ENCODE measurements at places on chromosomes 6 and 20. TPM values are rescaled to one million over a fixed set of nuclear protein-coding genes. Genes with fewer than 3 reads are reported as not detected.
A peak's percentile ranks its signal among the peaks of the same experiment; 100 is the strongest.

The CHRNA4 gene
- polyA plus RNA-seq, result not detected

The UCKL1 gene
- 35.5 TPM for polyA plus RNA-seq

- DNase-seq, result no peak
These were observed 35.2 kb upstream of the BCLAF1 start for GRCh38 chr6:136324686-136325380.

- DNase-seq, result no peak
These were observed 28.8 kb upstream of the TSHZ2 start for GRCh38 chr20:52943185-52943841.

The ADAM33 gene
- not detected for polyA plus RNA-seq

DNA sequence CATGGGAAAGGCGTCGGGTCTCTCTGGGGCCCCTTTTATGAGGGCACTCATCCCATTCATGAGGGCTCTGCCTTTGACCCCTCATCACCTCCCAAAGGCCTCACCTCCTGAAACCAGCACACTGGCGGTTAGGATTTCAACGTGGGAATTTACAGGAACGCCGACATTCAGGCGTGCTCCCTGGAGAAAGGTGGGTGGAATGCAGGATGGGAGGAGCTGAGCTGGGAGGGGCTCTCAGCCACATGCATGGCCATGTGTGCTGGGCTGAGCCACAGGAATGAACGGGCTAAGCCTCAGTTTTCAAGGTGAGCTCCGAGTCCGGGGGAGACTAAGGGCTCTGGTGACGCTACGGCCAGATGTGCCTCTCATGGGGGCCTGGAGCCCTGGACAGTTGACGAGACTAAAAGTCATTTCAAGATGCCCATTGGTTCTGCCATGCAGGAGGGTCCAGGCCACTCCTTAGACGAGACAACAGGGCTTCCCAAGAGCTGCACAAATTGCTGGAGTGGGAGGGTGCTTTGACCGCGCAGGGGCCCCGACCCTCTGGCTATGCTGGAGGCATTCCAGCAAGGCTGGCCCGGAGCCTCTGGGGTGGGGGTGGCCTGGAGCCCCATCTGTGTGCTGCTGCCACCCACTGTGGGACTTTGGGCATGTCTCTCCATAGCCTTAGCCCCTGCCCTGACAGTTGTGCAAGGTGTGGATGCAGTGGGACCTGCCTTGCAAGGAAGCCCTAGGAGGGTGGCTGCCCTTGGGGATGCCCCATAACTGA lies 3.8 kb upstream of the ARFGAP1 start:
- DNase-seq, result no peak

The GRM1 gene
- 0.02 TPM for polyA plus RNA-seq

The PTCRA gene
- polyA plus RNA-seq, result 3.1 TPM

GRCh38 chr6:112176175-112176574 lies 78.2 kb downstream of the LAMA4 start:
- no peak for DNase-seq

DNA sequence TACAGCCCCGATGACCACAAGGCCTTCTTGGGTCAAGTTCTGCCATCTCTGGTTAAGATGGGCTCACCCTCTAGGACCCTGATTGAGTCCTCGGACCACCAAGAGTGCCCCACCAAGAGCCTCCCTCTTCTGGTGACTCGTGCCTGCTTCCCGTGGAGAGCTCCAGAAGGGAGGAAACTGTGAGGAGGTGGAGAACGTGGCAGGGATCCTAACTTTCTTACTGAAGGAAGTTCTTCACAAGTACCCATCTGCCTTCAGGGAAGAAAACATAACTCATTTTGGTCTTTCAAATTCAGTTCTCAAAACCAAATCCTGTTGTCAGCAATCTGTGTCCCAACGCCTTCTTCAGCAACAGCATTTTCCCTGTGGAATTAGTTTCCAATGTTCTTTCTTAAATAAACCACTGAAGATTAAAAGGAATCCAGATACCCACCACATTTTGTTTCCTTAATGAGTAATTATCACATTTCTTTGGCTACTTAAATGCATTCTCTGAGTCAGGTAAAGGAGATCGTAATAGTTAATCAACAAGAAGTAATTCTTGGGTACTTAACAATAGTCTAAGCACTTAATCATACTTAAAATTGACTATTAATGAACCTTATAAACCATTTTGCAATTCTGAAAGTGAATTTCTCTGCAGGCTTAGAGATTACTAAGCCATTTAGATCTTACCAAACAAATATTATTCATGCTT lies 185.8 kb upstream of the SGK1 start:
- DNase-seq, result no peak

The SMAP1 gene
- 20.3 TPM for polyA plus RNA-seq

DNA sequence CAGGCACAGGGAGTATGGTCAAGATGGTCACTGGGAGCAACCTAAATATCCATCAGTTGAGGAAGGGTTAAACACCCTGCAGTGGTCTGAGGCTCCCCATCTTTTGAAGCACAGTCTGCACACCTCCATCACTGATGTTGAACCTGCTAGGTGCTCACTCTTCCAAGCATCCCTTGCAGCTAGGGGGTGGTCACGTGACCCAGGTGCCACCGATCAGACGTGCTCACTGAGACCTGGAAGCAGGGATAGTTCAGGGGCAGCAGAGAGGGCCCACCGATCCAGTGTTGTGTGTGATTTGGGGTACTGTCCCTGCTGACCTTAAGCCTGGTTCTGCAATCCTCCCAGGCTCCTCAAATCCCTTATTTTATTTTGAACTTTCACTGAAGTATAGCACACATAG lies 134.6 kb downstream of the CEBPB start:
- DNase-seq, result no peak

DNA sequence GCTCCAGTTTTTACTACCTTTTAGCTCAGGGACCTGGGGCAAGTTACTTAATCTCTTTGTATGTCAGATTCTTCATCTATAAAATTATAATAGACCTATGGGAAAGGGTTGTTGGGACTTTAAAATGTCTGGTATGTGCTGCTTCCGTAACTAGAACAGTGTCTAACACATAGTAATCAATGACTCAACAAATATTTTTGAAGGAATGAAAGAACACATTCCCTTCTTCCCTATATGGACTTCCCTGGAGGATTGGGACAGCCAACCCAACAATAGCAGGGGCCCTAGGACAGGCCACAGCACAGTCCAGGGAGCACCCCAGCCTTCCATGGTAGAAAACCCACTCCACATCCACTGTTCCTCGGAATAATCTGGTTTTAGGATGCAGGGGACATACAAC lies 50.7 kb upstream of the TPD52L1 start:
- no peak for DNase-seq

The FOXQ1 gene
- polyA plus RNA-seq, result not detected

DNA sequence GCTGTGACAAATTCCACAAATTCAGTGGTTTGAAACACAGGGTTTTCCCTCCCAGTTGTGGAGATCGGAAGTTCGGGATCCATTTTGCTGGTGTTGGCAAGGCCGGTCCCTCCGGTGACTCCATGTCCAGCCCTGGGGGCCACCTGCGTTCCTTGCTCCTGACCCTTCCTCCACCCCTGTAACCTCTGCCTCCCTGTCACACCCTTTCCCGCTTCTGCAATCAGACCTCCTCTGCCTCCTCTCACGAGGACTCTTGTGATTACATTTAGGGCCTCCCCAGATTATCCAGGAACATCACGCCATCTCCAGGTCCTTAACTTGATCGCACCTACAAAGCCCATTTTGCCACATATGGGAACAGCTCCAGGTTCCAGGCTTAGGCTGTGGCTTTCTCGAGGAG lies 12.5 kb downstream of the RPS6KA2 start:
- DNase-seq, result no peak

The HEBP2 gene
- polyA plus RNA-seq, result 22.0 TPM

GRCh38 chr6:131231103-131231502 lies 95.8 kb downstream of the AKAP7 start:
- no peak for DNase-seq

The CYP39A1 gene
- polyA plus RNA-seq, result not detected

- peak; percentile 23 for DNase-seq
These were observed 4.3 kb upstream of the DCBLD1 start for GRCh38 chr6:117477988-117478852.

DNA sequence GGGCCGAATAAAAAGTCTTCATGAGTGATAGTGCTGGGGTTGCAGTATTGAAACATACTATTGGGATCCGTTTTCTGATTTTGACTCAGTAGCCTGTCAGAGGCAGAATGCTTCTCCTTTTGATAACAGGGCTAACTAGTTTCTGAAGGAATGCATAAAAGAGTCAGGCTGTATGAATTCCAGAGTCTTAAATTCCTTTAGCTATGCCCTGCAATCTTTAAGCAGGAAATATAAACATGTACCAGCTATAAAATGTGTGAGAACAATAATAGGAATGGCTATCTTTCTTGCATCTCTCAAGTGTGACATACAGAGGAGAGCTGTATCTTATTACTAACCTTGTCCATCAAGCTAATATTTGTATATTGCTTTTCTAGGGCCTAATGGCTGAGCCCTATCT lies 917.1 kb downstream of the KIF16B start:
- no peak for DNase-seq

The NFKBIE gene
- polyA plus RNA-seq, result 8.3 TPM

The SOX18 gene
- polyA plus RNA-seq, result not detected

DNA sequence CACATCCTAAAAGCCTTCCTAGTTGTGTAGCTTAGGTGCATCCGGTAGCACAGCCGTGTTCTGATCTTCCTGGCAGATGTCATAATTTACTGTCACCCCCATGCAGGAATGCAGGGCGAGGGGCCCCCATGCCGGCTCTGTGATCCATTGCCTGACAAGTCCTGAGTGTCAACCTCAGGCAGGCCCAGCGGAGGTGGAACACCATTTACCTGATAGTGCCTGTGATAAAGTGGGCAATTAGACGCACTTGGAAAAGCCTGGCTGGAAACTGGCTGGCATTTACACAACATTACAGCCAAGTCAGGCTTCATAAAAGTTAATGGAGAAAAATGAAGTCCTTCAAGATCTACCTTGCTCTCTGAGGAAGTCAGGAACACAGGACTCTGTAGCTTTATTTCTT lies 521.4 kb upstream of the JAG1 start:
- no peak for DNase-seq

The TREM1 gene
- polyA plus RNA-seq, result not detected

DNA sequence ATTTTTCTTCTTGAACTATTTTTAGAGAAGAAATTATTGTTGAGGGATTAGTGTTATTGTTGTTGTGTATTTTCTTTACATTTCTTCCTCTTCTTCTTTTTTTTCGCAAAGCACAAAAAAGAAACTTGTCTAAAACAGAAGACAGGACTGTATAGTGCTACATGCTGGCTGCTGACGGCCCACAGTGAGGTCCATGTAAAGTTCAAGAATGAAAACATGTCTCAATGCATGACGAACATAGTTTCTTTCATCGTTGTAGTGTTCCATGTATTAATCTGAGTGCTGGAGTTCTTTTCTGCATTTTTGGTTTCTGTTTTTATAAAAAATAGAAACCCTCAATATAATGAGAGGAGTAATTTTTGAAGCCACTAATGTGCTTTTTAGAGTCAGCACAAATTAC lies 462.9 kb upstream of the MARCKS start:
- no peak for DNase-seq

The PKHD1 gene
- not detected for polyA plus RNA-seq

DNA sequence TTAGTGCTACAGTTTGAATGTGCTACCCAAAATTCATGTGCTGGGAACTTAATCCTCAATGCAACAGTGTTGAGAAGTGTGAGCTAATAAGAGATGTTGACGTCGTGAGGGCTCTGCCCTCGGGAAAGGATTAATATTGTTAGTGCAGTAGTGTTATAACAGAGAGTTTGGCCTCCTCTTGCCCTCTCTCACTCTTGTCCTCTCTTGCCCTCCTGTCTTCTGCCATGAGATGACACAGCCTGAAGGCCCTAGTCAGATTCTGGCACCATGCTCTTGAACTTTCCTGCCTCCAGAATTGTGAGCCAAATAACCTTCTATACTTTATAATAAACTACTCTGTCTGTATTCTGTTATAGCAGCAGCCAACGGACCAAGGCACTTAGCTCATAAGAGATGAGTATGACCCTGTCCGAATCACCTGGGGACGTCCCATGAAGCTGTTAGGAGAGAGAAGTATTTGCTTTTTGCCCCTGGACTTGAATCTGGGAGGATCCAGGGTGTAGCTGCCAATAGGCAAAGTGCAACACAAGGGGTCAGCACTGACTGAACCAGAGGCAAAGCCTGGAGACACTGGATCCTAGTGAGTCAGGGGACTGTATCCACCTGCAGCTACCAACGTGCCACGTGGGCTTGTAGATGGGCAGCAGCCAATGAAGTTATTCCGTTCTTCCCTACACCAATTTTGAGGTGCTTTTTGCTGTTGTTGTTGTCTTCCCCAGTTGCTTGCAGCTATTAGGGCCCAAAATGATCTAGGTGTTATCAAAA lies 233.7 kb downstream of the THBS2 start:
- DNase-seq, result no peak

The IL17F gene
- polyA plus RNA-seq, result not detected

The MACROD2 gene
- not detected for polyA plus RNA-seq

- no peak for DNase-seq
These were observed 20.6 kb downstream of the SLC2A12 start for GRCh38 chr6:134031696-134032255.

- DNase-seq, result no peak
These were observed 1.5 kb downstream of the BTN2A1 start for GRCh38 chr6:26459023-26459810.

- no peak for DNase-seq
These were observed 108.3 kb downstream of the UBE3D start for GRCh38 chr6:82957171-82957867.

- no peak for DNase-seq
These were observed 170.9 kb upstream of the STXBP5 start for GRCh38 chr6:147033267-147033666.

DNA sequence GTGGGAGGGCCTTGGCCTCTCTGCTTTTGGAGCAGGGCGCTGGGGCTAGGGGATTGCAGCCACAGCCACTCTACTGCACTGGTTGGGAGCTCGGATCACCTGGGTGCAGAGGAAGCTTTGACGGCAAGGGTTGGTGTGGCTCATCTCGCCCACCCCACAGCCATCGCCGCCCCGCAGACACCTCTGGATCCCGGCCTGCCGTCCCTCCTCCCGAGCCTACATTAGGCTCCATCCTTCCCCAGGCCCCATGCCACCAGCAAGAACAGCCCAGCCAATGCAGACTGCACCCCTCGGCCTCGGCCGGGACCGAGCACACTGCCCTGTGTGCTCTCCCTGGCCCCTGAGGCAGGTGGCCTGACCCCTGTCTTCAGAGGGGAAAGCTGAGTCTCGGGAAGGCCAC lies 6.3 kb upstream of the NKAIN4 start:
- DNase-seq, result no peak

DNA sequence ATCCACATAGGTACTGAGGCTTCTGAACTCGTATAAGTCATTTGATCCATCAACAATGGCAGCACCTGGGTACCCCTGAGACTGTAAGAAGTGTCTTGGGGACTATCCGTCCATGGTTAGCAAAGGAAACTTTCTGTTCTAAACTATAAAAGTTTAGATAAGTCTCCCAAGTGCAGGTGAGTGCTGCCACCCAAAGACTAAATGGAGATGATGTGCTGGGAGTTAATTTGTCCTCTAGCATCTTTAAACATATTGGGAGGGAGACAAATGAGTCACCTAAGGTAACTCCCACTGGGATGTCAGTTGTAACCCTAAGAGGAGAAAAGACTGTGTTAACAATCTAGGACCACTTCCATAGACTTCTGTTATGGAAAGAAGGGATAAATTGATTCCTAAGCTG lies 6.2 kb downstream of the BEND6 start:
- no peak for DNase-seq

- DNase-seq, result no peak
These were observed 129.2 kb downstream of the TMEM242 start for GRCh38 chr6:157194110-157194509.

DNA sequence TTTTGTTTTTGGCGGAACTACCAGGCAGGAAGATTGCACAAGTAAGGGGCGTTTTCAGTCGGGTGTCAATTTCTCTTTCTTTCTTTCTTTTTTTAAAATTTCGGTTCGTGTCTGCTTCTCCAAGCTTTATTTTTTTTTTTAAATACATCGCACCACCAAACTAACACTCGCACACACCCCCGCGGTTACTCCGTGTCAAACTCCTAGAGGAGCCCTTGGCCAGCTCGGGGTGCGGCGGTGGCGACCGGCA lies 338 bp downstream of the UTRN start:
- no peak for DNase-seq
